Activated CD4-positive, alpha-beta T cell treated with anti-CD3 and anti-CD28 coated beads, Interleukin-2, Interleukin-4, amounts not matched to agents 100 ng/mL and 50 ng/mL, durations not matched to agents 16 hours and 8 hours (primary cell): ENCODE measurements at places on chromosomes 2 and 18.

DNA sequence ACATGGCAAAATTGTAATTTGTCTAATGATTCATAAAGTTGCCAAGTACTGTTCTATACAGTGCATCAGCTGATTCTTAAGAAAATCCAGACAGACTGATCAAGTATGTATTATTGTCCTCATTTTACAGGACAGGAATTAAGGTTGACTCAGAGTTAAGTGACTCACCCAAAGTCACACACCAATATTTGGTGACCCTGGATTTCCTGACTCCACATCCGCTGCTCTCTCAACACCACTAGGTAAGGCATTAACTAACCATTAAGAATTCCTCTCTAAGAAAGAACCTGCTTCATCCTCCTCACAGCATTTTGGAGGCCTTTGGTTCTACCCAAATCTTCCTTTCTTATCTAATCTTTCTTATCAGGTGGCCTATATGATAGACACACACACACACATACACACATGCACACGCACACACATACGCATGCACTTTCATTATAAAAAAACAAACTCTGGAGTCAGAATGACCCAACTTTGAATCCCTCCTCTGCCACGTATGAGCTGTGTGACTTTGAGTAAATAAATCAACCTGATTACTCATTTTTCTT, 150.8 kb downstream of the ANKRD44 start:
- DNase-seq, result peak; percentile 73

DNA sequence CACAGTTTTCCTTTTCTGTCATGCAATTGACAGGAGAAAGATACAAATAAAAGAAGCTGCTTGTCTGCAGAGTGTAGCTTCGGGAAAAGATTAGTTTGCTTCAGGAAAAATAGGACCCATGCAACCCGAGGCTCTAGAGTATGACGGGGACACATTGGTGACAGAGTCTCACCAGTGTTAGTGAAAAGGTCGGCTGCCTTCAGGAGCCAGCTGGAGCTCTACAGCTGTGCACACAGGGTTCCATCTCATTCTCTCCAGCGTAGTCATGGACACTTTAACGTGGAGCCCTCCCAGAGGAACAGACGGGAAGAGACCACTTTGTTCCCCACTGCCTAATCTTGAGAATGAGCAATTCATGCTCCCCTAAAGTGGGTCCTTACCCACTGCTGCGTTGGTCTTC, 42.9 kb downstream of the FECH start:
- DNase-seq, result no peak

- peak; percentile 27 for DNase-seq
Measured at GRCh38 chr2:233385489-233386044, 31.3 kb downstream of the DGKD start.

DNA sequence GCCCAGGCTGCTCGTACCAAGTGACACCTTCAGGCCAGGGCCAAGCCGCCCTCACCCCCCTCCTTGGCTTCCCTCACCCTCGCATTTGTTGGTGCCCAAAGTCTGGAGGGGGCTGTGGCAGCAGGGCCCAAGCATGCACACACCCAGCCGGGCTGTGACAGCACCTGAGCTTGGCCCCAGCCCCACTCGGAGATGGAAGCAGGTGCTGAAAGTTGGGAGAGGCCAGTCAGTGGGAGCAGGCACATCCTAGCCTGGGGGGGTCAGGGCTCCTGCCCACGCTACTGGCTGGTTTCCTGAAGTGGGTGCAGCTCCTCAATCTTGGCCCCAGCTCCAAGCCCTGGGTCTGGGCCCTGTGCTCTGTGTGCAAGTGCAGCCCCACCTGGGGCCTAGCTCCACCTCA, 228.0 kb downstream of the RDH14 start:
- no peak for DNase-seq

DNA sequence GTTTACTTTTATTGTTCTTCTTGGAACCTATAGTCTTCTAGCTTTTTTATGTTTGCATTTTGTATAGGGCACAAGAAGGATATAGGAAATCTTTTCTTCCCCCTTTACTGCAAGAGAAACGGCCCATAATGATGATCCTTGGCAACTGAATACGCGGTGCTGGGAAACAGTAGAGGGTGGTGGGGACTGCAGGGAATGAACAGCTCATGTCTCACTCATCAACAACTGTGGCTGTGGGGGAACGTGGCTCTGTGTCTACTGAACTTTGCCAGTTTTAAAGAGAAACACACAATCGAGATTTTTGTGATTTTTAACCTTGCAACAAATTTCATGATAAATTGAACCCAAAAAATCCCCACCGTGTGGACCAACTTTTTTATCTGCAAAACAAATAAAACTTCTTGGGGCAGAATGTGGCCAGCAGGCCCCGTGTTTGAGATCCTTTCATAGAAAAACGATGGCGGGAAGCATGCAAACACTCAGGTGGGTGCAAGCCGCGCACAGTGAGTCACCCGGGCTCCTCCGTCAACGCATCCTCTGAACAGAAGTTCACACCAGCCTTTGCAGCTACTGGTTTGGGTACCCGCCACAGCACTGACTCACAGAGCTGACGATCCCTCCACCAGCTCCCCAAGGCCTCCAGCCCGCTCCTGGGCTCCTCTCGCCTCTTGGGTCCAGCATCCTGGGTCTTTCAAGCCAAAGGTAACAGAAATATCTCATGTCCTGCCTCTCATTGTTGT, 149.3 kb downstream of the COL6A3 start:
- no peak for DNase-seq

- no peak for DNase-seq
Measured at GRCh38 chr2:71122387-71123298, 7.4 kb downstream of the MCEE start.

DNA sequence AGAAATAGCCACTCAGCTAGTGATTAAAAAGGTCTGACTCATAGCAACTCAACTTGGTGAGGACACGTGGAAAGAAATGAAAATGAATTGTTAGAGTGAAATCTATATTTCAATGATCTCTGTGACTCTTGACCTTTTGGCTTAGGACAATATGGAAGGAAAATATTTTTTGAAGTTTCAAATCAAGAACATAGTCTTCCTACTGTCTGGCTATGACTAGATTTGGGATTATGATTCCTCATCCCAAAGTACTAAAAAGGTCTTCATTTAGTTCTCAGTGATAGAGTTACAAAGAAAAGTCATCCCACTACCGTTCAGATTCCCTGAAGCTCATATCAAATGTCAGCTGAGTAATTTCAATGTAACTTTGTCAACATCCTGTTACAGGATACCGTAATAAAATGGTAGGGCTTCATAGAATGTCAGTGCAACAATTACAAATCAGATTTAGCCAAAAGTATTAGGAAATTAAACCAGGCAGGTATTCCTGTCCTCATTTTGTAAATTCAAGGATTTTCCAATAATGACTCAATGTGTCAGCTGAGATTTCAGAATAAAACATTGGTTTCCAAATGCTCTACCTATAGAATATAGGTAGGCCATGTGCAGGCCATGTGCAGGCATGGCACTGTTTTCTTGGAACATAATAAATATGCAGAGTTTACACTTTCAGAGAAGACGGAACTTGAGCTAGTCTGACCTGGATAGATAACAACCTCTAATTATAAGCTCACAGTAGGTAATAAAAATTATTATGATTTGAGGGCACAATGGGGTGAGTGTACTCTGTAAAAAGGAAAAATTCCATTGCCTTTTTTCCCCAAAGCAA, 36.0 kb downstream of the ANKRD29 start:
- DNase-seq, result no peak

DNA sequence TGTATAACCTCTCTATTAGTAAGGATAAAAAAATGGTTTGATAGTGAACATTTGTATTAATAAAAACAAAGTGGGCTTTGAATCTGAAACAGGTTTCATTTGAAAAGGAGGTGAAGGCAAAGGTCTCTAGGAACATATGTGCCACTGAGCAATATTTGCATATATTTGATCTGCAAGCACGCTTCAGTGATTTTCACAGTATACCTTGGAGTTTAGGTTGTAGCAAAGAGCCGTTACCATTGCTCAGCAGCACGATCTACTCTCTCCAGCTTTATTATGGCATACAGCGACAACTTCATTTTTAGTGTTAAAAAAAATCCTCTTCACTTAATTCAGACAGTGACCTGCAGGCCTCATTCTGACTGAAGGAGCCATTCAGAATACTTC, 75.8 kb upstream of the ZEB2 start:
- DNase-seq, result no peak

GRCh38 chr18:59902131-59902992, 2.6 kb downstream of the PMAIP1 start:
- peak; percentile 54 for DNase-seq

DNA sequence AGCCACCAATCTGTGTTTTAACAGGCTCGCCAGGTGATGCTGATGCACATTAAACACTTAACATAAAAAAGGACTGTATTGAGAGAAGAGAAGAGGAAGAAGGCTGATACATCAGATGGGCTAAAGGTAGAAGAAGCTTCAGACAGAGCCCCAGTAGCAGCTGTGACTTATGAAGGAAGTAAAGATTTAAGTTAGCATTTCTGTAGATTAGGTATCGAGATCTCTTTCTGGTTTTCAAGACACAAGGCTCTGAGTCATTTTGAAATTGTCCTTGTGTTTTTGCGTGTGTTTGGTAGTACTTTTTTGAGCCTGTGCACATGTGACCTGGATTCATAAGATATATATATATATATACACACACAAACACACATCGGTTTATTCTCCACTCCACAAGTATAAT, 40.6 kb upstream of the GCFC2 start:
- DNase-seq, result no peak
